ENCODE measurements at places on chromosomes 12 and 14.

GRCh38 chr14:55867719-55868118 is 250.5 kb upstream of the PELI2 start:
- DNase-seq: no peak

- no peak for DNase-seq
These were observed 36.9 kb upstream of the SINHCAF start for GRCh38 chr12:31362759-31363415.

GRCh38 chr12:61452076-61452475 is 808.1 kb upstream of the USP15 start:
- DNase-seq: no peak

GRCh38 chr14:56065621-56066290 is 52.5 kb upstream of the PELI2 start:
- DNase-seq: no peak

- DNase-seq: no peak
These were observed 38.5 kb upstream of the CD163 start for GRCh38 chr12:7542046-7542445.

DNA sequence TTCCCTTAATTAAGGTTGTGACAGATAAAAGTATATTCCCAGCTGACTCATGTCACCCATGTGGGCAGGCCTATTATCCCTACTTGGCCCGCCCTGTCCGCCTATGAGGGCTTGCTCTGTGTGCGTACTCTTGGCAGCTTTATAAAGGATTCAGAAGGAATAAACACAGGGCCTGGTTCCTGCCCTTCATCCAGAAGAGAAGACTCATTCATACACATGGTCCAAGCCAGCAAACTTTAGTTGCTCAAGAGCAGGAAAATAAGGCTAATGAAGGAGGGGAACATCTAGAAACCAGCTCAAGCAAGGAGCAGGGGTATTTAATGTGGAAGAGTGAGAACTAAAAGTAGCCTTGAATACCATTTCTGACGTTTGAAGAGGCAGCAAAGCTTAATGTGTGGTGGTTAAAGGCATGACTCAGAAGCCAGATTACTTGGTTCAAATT is 141.9 kb downstream of the CRADD start:
- DNase-seq: no peak

DNA sequence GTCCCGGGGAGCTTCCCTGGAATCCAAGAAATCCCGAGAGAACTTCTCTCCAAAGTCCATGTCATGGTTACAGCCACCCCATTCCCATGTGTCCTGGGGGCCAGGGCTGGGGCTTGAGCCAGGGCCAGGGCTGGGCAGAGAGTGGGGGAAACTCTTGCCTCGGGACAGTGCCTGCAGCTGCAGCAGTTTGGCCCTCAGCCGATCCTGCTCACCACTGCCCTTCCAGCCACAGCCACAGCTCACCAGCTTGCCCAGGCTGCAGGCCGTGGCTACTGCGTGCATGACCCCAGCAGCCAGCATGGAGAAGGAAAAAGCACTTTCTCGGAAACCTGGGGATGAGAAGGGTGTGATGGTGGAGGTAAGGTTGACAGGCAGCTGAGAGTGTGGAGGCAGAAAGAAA is 3.5 kb downstream of the WNT10B start:
- no peak for DNase-seq

DNA sequence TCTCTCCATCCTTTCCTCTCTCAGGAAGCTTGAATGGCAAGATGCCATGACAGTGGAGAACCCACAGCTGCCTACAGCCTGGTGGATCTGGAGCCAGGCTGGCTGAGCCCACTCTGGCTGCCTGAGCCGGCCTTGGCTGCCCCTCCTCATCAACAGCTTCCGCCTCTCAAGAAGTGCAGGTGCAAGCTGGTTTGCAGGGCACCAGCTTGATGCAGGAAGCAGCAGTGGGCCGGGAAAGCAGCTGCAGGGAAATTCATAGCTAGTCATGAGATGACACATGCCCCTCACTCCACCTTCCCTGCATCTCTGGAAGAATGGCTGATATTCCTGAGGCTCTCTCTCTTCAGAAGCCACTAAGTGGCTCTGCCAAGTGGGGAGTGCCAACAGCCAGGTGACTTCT is 289.1 kb downstream of the RPS29 start:
- DNase-seq: no peak

DNA sequence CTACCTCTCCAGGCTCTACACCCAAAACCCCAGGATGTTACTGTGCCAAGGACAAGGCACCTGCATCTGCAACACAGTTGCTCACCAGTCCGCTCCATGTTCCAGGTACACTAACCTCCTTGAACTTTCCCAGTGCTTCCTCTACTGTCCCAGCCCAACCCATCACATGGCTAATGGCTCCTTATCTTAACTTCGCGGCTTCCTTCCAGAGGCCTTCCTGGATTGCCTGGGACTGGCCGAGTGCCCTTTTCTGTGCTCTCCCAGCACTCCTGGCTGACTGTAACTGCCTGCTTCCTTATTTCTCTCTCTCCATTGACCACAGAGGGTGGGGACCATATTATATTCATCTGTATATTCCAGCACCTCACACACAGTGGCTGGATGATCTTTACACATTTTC is 20.9 kb downstream of the POMT2 start:
- no peak for DNase-seq

DNA sequence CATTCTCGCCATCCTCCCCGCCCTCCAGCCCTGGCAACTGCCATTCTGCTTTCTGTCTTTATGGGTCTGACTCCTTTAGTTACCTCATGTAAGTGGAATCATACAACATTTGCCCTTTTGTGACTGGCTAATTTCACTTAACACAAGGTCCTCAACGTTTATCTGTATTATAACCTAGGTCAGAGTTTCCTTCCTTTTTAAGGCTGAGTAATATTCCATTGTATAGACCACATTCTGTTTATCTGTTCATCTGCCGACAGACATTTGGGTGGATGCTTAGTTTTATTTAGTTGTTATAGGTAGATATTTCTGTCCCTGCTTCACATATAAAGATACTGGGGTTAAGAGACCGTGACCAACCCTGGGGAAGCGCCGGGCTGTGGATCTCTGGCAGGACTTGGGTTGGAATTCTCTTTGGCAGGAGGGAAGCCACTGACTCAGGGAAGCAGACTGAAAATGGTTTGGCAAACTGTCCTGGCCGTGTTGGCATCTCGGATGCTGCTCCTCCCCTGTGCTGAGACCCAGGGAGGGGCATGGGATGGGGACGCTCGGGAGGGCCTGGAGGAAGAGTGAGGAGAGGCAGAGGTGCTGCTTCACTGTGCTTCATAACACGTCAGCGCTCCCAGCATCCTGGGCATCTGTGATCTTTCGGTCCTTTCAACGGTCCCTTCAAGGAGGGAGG is 38.9 kb downstream of the TEAD4 start:
- no peak for DNase-seq

DNA sequence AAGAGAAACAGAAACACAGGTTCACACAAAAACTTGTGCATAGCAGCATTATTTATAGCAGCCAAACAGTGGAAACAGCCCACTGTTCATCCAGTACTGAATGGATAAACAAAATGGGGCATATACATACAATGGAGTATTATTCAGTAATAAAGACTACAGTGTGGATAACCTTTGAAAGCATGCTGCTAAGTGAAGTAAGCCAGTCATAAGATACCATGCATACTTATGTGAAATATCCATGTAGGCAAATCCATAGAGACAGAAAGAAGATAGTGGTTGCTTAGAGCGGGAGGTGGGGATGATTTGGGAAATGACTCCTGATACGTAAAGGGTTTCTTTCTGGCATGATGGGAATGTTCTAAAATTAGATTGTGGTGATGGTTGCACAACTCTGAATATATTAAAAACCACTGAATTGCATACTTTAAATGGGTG is 99.4 kb downstream of the CRADD start:
- no peak for DNase-seq

GRCh38 chr12:28318273-28318672 is 128.0 kb downstream of the CCDC91 start:
- DNase-seq: no peak

DNA sequence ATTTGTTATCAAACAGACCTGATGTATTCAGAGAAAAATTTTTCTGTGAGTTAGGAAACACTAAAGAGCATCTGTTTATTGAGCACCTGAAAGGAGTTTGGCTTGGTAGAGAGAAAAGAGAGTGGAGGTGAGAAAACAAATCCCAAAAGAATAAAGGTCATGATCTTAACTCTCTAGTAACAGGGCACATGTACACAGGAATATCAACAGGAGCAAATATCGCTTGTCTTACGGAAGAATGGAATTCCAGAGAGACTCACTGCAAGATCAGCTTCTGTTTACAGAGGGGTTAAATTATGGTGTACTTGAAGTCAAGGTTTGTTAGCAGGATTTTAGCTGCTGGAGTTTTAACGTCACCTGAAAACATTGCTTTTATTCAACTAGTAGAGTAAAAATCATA is 78.8 kb downstream of the SPPL3 start:
- no peak for DNase-seq

DNA sequence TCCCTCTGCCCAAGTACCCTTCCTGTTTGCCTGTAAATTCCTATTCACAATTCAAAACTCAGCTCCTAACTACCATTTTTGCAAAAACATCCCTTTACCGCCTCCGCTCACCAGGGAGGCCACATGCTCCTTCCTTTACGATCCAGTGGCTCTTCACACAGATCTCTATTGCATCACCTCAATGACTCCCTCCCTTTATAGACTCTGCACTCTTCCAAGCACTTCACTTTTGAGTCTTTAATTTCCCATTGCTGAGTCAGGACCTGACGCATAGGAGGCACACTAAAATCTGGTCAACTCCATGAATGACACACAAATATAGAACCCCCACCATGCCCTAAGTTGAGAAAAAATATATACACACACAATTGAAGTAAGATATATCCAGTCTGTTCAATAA is 45.9 kb downstream of the PPP1R13B start:
- DNase-seq: no peak

Measured in stimulated activated effector memory CD8-positive, alpha-beta T cell treated with anti-CD3 and anti-CD28 coated beads, Interleukin-12 subunit alpha, Interleukin-12 subunit beta, amount 100 ng/mL, for 72 hours (primary cell).